ENCODE measurements at places on chromosomes 1 and 21.
A peak's percentile ranks its signal among the peaks of the same experiment; 100 is the strongest.

DNA sequence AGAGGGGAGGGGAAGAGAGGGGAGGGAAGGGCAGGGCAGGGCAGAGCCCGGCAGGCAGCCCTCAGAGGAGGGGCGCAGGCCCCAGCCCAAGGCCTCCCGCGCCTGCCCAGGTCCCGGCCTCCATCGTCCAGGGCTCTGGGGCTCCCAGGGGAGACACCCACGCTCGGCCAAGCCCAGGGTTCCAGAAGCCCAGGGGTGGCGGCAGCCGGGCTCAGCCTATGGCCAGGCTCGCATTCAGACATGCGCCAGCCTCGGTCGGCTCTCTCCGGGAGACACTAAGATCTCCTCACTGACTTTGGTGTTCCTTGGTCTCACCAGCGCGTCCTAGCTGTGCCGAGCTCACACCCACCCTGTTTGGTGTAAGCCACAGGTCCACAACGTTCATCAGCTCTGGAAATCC is 7.1 kb upstream of the ANKRD65 start:
- DNase-seq = no peak

DNA sequence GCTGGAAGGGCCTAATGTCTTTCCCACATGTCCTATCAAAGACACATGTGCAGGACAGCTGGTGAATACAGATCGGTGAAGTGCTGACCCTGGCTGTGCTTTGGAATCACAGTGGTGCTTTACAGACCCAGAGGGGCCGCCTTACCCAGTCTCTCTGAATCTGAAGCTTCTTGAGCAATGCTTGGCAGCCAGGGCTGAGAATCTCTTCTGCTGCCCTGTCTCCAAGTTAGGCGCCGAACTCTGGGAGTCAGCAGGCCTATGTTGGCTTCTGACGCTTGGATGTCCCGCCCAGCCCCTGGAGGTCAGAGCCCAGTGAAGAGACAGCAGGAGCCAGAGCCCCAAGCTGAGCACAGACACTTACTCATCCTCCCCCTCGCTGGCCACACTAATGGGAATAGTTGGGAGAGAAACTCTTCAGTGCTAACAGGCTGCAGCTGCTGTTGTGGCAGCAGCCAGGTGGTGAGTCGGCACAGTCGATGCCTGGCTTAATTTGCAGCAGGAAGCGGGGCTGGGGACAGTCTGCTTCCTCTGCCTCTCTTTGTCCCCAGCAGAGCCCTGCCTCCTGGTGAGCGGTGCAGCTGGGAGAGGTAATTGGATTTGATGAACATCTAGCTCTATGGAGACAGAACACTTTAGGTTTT is 68.1 kb downstream of the URB2 start:
- DNase-seq = no peak

GRCh38 chr1:1114431-1114830 is 1.5 kb downstream of the C1orf159 start:
- no peak for DNase-seq

DNA sequence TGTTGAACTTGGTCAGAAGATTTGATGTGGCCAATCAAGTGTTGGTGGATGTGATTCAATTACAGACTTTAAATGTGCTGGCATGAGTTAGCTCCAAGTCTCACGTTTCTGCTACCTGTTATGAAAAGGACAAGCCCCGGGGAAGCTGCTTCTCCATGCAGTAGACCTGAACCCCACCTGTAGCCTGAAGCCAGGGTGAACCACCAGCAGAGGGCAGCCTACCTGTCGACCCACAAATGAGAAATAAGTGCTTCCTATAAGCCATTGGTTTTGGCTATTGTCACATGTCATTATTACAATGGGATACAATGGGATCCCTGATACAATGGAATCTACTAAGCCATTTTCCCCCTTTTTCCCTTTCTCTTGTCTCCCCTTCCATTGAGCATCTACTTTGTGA is 230.2 kb downstream of the PRDM2 start:
- DNase-seq = no peak

- DNase-seq = no peak
These were observed 193.7 kb downstream of the FOXD2 start for GRCh38 chr1:47631411-47631995.

DNA sequence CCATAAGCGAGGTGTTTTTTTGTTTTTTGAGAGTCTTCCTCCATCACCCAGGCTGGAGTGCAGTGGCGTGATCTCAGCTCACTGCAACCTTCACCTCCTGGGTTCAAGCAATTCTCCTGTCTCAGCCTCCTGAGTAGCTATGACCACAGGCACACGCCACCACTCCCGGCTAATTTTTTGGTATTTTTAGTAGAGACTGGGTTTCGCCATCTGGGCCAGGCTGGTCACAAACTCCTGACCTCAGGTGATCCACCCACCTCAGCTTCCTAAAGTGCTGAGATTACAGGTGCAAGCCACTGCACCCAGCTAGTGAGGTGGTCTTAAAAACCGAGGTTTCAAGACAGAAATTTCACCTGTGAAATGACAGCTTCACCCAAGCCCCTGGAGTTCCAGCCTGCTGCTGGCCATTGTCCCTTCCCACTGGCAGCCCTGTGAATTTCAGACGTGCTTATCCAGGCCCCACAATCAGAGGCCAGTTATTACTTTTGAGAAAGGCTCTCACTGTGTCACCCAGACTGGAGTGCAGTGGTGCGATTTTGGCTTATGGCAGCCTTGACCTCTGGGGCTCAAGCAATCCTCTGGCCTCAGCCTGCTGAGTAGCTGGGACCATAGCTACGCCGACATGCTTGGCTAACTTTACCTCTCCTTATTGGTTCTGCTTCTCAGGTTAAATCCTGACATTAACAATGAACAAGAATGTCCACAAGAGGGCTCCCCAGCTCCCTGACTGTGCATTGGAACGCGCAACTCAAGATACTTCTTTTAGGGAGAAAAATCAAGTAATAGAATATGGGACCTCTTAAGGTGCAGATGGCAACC is 19.4 kb downstream of the ENO1 start:
- peak; percentile 23 for DNase-seq

DNA sequence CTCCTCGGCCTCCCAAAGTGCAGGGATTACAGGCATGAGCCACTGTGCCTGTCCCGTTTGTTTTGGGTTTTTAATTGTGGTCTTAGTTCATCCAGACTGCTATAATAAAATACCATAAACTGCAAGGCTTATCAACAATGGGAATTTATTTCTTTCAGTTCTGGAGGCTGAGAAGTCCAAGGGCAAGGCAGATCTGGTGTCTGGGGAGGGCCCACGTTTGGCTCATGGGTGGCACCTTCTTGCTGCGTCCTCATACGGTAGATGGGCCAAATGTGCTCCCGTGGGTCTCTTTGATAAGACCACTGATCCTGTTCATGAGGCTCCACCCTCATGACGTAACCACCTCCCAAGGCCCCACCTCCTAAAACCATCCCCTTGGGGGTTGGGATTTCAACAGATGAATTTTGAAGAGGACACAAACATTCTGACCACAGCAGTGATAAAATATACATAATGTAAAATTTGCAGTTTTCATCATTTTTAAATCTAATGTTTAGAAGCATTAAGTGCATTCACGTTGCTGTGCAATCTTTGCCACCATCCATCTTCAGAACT is 133.4 kb upstream of the ERRFI1 start:
- DNase-seq = no peak

Data from SW 1271 (cell line).